ENCODE measurements at places on chromosomes 5 and 9.

DNA sequence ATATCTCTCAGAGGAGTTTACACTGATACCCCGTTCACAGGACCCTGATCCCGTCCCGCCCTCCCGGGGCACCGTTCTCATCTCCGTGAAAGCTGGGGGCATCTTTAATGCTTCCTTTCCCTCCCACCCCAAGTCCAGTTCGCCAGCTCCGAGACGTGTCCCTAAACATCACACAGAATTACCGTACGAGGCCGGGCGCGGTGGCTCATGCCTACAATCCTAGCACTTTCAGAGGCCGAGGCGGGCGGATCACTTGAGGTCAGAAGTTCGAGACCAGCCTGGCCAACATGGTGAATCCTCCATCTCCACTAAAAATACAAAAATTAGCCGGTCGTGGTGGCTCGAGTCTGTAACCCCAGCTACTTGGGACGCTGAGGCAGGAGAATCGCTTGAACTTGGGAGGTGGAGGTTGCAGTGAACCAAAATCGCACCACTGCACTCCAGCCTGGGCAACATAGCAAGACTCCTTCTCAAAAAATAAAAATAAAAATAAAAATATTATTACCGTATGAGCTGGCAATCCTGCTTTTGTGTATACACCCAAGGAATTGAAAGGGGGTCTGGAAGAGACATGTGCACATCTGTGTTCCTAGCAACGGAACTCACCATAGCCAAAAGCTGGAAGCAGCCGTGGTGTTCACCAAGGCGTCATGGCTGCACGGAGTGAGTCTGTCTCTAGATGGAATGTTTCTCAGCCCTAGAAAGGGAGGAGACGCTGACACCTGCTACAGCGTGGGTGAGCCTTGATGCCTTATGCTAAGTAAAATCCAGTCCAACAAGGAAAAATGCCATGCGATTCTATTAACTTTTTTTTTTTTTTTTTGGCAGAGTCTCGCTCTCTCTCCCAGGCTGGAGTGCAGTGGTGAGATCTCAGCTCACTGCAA lies 1.2 kb upstream of the ABO start:
- no peak for DNase-seq

DNA sequence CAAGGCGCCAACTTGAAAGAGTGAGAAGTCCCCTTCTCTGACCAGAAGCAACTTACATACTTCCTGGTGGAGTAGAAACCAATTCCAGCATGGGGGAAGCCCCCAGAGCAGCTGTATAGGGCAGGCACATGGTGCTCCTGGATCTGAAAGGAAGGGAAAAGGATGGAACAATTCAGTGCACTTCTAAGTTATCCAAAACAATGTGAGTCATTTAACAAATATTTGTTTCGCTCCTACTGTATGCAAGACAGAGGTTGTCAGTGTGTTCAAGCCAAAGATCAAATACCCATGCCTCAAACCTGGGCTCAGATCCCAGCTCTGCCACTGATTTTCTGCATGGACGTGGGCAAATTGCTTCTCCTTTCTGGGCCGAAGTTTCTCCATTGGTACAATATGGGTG lies 67.1 kb downstream of the LHX2 start:
- DNase-seq = peak; percentile 66

- peak; percentile 77 for DNase-seq
Measured at GRCh38 chr5:139660105-139660922, 12.2 kb downstream of the CXXC5 start.

DNA sequence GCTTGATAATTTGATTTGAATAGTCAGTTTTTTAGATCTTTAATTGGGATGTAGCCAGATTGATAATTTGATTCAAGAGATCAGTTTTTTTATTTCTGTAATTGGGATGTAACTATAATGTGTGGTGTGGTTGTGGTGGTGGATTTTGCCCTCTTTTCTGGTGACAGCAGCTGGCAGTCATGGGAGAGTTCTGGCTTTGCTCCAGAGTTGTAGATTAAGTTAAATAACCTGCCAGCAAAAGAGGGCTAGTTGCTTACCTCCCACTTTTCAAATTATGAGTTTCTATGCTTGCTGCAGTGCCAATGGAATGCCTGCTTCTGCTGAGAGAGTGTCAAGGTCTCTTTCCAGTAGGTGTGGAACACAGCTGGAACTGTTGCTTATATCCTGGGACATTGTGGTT lies 315.1 kb downstream of the CCDC171 start:
- no peak for DNase-seq

GRCh38 chr5:93874491-93874890 lies 133.1 kb upstream of the POU5F2 start:
- peak; percentile 22 for DNase-seq

DNA sequence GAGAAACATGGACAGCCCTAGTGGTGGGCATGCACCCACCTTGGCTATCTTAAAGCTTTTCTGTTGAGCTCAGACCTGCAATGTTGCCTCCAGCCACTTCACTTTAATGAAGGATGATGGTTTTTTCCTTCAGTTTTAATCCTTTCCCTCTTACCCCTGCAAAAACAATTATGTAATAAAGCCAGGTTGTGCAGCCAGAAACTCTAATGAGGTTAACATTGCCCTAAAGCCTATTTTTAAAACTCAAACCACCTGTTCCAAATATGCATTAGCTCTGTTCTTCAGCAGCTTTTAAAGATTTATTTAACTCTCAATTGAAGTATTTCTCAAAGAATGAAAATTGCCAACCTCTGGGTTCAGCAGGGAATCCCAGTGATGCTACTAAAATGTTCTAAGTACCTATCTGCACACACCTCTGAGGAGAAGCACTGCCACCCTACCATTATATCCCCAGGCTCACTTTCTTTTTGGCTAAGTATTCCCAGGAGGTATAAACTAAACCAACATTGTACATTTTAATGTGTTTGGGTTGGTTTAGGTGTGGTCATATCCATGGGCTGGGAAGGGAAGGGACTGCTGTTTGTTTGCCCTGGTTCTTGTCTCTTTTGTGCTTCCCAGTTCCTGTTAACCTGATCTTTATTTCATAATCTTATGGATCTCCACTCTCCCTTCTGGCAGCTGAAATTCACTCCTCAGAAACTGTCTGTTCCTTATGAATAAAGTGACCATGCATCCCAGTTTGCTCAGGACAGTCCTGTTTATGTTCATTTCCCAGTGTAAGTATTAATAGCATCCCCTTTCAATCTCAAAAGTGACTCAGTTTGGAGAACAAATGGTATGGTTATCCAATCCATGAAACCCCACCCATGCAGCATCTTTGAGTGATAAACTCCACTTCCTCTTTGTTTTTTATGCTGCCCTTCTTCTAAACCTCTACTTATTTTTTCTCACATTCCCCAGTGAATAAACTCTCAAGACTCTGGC lies 251.7 kb downstream of the RAB3C start:
- DNase-seq = no peak

- no peak for DNase-seq
Measured at GRCh38 chr9:98902516-98902915, 41.2 kb upstream of the COL15A1 start.

DNA sequence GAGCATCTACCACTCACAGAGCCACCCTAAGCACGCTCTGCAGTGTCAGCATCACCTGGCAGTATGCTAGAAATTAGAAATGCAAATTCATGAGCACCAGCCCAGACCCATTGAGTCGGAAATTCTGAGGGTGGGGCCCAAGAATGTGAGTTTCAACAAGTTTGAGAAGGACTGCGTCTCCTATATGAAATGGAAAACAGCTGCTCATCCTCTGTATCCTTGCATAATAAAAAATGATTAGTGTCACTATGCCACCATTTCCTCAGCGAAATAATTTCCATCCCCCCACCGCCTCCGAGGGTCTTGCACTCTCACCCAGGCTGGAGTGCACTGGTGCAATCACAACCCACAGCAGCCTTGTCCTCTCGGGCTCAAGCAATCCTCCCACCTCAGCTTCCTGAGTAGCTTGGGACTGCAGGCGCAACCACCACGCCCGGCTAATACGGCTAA lies 1.3 kb upstream of the IQGAP2 start:
- no peak for DNase-seq

DNA sequence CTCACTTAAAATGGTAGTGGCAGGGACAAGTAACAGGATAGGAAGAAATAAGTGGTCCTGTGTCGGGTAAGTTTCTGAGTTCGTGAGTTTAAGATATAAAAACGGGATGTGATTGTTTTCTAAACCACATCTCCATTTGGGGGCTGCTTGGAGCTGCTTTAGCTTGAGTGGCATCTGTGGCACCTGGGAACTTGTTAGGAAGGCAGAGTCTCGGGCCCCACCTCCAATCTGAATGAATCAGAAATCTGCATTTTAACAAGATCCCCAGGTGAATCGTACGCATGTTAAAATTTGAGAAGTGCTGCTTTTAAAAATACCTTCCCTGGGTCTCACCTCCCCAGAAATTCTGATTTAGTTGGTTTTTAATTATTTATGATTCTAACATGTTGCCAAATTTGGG lies 78.1 kb downstream of the CDH6 start:
- no peak for DNase-seq

GRCh38 chr9:35311891-35312639 lies 150.3 kb downstream of the UNC13B start:
- no peak for DNase-seq

- no peak for DNase-seq
Measured at GRCh38 chr9:119284118-119284517, 85.1 kb downstream of the BRINP1 start.

GRCh38 chr9:137786511-137786920 lies 91.1 kb upstream of the CACNA1B start:
- DNase-seq = no peak

- peak; percentile 11 for DNase-seq
Measured at GRCh38 chr9:22463205-22463604, 16.6 kb downstream of the DMRTA1 start.

DNA sequence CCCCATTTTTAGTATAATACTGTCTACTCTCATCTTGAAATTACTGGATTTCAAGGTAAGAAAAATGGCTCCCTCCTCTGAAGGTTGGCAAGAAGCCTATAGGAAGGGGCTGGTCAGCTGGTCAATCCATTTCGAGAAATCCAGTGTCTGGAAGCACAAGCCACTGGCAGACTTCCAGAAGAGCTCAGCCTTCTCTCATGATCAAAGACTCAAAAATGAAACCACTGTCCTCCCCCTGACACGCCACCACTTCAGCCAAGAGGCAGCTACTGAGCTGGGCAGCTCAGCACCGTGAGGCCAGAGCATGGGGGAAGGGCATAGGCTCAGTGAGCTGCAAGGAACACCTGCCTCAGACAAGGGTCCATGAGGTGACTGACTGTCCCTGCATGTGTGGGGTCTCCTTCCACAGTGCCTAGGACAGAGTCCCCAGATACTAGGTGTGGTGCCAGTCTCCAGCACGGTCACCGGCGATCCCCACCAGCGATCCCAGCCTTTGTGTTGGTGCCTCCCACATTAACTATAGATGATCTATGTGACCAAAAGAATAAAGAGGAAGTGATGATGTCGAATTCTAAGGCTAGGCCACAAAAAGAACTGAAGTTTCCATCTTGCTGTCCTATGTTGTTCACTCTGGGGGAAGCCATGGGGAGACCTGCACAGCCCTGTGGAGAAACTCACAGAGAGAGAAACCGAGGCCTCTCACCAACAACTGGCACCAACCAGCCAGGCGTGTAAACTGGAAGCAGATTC lies 100.1 kb upstream of the LRRTM2 start:
- DNase-seq = peak; percentile 76

GRCh38 chr5:13749766-13750165 lies 194.7 kb downstream of the DNAH5 start:
- DNase-seq = peak; percentile 52

DNA sequence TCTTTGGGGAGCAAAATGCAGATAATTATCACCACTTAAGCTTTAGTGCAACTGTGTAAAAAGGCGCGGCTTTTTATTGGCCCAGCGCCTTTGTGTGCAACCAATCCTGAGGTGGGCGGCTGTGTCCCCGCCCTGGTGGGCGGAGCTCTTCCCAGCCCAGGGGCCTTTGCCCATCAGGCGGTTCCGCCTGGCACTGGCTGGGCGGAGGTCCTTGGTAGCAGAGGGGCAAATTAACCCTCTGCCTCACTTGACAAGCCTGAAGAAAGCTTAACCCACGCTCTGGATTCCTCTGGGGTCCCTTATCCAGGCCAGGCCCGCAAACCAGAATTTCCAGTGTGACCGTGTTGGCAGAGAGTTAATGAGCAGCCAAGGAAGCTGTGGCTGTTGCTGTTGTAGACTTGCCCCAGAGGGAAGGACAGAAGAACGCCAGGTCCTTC lies 12.8 kb upstream of the NIPAL4 start:
- DNase-seq = peak; percentile 33

DNA sequence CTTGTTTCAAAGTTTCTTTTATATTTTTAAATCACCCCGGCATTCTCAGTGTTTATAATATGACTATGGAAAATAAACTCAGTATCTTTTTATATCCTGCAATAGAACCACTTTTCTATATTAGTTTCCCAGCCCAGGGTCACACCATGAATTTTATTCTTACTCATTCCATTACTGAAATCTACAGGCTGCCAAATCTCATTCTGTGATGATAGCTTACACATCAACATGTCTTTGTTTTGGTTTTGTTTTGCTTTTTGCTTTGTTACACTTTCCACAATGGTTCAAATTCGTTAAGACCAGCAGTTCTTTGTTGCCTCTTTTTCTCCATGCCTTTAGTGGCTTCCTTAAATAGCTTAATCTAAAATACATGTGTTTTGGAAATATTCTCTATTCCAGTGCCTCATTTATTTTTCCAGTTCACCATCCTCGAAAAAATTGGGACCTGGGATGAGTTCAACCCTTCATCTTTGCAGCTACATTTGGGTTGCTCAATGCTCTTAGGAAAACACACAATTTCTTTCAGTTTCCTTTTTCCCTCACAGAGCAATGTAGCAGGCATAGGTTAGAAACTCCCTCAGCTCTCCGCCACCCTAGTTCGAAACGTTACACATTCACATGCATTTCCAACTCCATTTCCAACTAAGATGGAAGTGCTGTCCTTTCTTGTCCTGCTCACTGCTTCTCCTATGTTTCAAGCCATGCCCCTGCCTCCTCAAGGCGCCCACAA lies 1146.3 kb downstream of the MAT2B start:
- no peak for DNase-seq

DNA sequence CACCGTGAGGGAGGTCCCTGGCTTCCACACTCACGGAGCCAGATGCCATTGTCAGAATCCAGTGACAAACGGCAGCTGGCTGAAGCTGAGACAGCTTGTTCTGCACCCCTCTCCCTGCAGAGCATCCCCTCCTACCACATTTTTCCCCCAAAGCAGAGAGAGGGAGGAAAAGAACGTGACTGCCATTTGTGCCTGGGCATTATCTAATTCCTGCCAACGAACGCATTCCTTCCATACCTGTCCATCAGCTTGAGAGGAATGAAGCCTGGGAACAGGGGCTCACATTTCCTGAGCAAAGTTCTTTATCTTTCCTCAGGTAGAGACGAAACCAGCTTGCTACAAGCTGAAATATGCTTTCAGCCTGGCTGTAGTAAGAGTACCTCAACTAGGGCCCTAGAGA lies 175.4 kb downstream of the SLIT3 start:
- no peak for DNase-seq

- peak; percentile 93 for DNase-seq
Measured at GRCh38 chr5:119274030-119274766, 81.6 kb upstream of the TNFAIP8 start.

DNA sequence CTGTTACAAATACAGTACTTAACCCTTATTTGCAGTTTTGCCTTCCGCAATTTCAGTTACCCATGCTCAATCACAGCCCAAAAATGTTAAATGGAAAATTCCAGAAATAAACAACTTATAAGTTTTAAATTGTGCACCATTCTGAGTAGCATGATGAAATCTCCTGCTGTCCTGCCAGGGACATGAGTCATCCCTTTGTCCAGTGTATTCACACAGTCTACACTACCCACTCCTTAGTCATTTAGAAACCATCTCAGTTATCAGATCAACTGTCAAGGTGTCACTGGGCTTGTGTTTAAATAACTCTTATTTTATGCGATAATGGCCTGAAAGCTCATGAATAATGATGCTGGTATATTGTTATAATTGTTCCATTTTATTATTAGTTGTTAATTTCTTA lies 95.8 kb downstream of the PLCXD3 start:
- DNase-seq = peak; percentile 91

Measured in renal cortical epithelial cell (primary cell).